Neural crest cell (in vitro differentiated cells): ENCODE measurements at places on chromosomes 16 and 17.

DNA sequence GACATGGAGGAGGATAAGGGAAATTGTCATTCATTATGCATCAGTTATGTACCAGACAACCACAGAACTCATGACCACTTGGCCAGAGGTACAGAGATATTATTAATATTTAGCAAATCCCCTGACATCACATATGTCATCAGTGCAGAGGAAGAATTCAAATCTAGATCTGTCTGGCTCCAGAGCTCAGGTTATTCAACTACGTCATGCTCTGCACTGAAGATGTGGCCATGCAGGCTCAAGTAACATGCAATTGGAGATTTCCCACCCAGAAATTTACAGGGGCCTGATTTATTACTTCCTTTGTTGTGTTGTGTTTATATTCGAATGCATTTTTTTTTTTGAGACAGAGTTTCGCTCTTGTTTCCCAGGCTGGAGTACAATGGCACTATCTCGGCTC lies 224.3 kb downstream of the HS3ST4 start:
- H3K27me3 ChIP-seq = no peaks in the 10 kb centered on the region
- no peaks in the 10 kb centered on the region for H3K36me3 ChIP-seq
- H3K4me3 ChIP-seq = no peak overlapping the region
- no peak overlapping the region for H3K27ac ChIP-seq
- no peaks in the 10 kb centered on the region for H3K4me1 ChIP-seq

GRCh38 chr17:80191865-80192661 lies 22.2 kb downstream of the CARD14 start:
- H3K4me1 ChIP-seq = peaks cover 33% of the 10 kb centered on the region
- DNase-seq = peak; percentile 28
- H3K27ac ChIP-seq = peak overlapping the region; percentile 36
- H3K36me3 ChIP-seq = no peaks in the 10 kb centered on the region
- peak overlapping the region; percentile 62 for H3K4me3 ChIP-seq

- H3K36me3 ChIP-seq = no peaks in the 10 kb centered on the region
- DNase-seq = no peak
- H3K27ac ChIP-seq = peak overlapping the region; percentile 90
These were observed 113.8 kb downstream of the ABCC12 start for GRCh38 chr16:48041981-48042421.

- H3K27ac ChIP-seq = peak overlapping the region; percentile 80
- no peaks in the 10 kb centered on the region for H3K27me3 ChIP-seq
- peaks cover 60% of the 10 kb centered on the region for H3K4me1 ChIP-seq
- peak overlapping the region; percentile 74 for H3K4me3 ChIP-seq
- no peaks in the 10 kb centered on the region for H3K36me3 ChIP-seq
These were observed 4.6 kb downstream of the RAI1 start for GRCh38 chr17:17685775-17686291.

- H3K4me1 ChIP-seq = peaks cover 14% of the 10 kb centered on the region
- H3K4me3 ChIP-seq = no peak overlapping the region
- DNase-seq = no peak
- no peak overlapping the region for H3K27ac ChIP-seq
- H3K36me3 ChIP-seq = no peaks in the 10 kb centered on the region
These were observed 13.1 kb downstream of the MBTPS1 start for GRCh38 chr16:84103678-84104077.

DNA sequence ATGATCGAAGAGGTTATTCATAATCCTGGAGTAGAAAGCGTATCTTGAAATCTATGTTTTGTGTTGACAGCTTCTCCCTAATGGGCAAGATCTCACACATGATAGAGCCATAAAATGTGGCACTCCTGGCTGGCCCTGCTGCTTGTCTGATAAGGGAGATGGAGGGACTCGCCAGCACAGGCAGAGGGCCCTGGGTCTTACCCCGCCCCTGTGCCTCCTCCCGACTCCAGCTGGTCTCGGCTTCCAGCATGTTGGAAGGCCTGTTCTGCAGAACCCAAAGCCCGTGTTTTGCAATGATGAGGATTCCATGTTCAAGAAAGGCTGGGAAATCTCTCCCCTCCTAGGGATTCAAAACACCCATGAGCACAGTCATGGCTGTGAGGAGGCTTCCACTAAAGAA lies 106.7 kb upstream of the SDK2 start:
- DNase-seq = no peak
- no peaks in the 10 kb centered on the region for H3K4me1 ChIP-seq
- H3K36me3 ChIP-seq = no peaks in the 10 kb centered on the region
- peaks cover 2% of the 10 kb centered on the region for H3K27me3 ChIP-seq

DNA sequence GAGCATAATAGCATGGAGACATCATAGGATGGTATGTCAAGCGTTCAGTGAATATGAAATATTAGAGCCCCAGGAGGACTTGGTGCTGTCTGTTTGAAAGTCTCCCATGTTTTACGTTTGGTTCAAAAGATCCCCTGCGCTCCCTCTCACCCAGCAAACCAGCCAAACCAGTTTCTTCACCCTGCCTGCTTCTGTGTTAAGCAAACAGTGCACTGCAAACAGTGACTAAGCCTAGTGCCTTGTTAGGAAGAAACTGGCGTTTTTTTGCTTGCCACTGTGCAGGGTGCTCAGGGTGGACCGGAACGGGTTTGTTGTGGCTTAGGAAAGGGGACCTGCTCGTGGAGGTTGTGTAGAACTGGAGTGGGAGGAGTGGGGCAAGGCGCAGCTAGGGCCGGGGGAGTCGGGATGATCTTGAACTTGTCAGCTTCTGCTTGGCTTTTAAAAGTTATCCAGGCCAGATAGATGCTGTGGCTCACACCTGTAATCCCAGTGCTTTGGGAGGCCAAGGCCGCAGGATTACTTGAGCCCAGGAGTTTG lies 7.7 kb downstream of the CDH1 start:
- H3K36me3 ChIP-seq = no peaks in the 10 kb centered on the region
- no peak overlapping the region for H3K27ac ChIP-seq
- H3K4me3 ChIP-seq = no peak overlapping the region
- H3K4me1 ChIP-seq = peaks cover 10% of the 10 kb centered on the region

- H3K4me3 ChIP-seq = no peak overlapping the region
- no peak overlapping the region for H3K27ac ChIP-seq
- H3K4me1 ChIP-seq = no peaks in the 10 kb centered on the region
- H3K27me3 ChIP-seq = no peaks in the 10 kb centered on the region
These were observed 23.5 kb upstream of the DNAJA2 start for GRCh38 chr16:46996952-46997458.

DNA sequence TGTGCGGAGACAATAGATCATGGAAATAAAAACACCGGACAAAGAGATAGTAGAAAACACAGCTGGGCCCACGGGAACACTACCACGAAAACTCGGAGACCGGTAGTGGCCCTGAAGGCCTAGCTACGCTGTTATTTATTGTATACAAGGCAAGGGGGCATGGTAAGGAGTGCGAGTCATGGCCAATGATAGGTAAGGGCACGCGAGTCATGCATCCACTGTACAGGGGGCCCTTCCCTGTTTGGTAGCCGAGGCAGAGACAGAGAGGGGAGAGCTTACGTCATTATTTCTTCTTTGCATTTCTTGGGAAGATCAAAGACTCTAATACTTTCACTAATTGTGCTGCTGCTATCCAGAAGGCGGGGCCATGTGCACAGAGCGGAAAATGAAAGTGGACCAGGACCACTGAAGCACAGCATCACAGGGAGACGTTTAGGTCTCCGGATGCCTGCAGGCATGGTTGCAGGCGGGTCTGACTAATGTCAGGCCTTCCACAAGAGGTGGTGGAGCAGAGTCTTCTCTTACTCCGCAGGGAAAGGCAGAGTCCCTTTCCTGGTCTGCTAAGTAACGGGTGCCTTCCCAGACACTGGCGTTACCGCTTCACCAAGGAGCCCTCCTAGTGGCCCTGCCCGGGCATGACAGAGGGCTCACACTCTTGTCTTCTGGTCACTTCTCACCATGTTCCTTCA lies 74.4 kb upstream of the ARL4D start:
- H3K27me3 ChIP-seq = no peaks in the 10 kb centered on the region
- DNase-seq = no peak
- H3K4me3 ChIP-seq = no peak overlapping the region

DNA sequence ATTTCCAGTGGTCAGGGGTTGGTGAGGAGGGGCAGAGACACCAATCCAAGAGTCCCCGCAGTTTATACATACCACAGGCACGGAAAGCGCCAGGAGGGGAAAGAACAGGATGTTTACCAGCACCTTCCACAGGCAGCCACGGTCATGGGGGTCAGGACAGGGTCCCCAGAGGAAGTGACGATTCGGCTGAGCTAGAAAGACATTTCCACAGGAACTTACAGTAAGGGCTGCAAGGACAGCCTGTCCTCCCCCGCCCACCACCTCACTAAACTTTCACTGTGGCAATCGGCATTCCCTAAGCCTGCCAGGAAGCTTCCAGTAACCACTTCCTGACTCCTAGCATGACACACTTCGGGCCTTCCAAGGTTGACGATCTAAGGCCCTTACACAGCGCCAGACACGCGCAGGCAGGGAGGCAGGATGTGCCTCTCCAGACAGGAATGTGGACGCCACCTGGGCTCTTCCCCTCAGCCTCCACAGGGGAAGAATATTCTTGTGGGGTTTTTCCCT lies 1.2 kb upstream of the MT2A start:
- DNase-seq = no peak
- H3K36me3 ChIP-seq = no peaks in the 10 kb centered on the region
- peak overlapping the region; percentile 4 for H3K4me3 ChIP-seq
- H3K4me1 ChIP-seq = peaks cover 42% of the 10 kb centered on the region

GRCh38 chr17:73286863-73287296 lies 24.9 kb downstream of the CDC42EP4 start:
- no peak for DNase-seq
- H3K36me3 ChIP-seq = no peaks in the 10 kb centered on the region
- H3K4me1 ChIP-seq = peaks cover 39% of the 10 kb centered on the region
- H3K27me3 ChIP-seq = peaks cover 57% of the 10 kb centered on the region
- H3K27ac ChIP-seq = no peak overlapping the region

DNA sequence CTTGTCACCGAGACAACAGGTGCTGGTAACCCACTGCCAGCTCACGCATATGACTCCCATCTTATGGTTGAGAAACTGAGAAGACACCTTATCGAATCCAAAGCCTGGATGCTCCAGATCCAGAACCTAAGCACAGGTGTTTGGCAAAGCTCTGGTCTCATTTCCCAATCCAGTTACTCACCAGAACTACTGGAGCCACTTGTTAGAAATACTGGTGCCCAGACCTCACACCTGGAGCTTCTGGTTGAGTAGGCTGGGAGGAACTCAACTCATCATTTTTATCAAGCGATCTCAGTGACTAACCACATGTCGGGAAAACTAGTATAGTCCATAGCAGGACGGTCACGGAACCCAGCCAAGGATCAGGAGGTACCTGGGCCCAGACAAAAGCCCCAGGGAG lies 86.7 kb upstream of the RCVRN start:
- DNase-seq = no peak
- peaks cover 3% of the 10 kb centered on the region for H3K36me3 ChIP-seq
- H3K27ac ChIP-seq = no peak overlapping the region
- H3K4me3 ChIP-seq = no peak overlapping the region
- peaks cover 7% of the 10 kb centered on the region for H3K4me1 ChIP-seq

DNA sequence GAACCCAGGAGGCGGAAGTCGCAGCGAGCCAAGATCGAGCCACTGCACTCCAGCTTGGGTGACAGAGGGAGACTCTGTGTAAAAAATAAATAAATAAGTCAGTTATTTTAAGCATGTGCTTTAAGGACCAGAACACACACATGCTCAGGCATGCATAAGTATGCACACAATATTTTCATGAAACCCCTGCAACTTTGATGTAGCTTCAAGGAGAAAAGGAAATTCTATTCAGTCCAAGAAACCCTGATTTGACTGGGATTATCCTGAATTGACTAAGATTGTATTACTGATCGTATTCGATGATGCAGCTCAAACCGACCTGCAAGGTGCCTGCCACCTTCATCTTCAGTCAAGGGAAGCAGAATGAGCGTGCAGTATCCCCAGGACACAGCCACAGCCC lies 841 bp downstream of the TEKT5 start:
- H3K27me3 ChIP-seq = no peaks in the 10 kb centered on the region
- H3K4me3 ChIP-seq = no peak overlapping the region
- peaks cover 13% of the 10 kb centered on the region for H3K4me1 ChIP-seq
- no peak overlapping the region for H3K27ac ChIP-seq
- no peaks in the 10 kb centered on the region for H3K36me3 ChIP-seq

GRCh38 chr17:80045703-80046102 lies 9.3 kb downstream of the CCDC40 start:
- peaks cover 26% of the 10 kb centered on the region for H3K36me3 ChIP-seq
- H3K4me1 ChIP-seq = no peaks in the 10 kb centered on the region

- H3K27me3 ChIP-seq = no peaks in the 10 kb centered on the region
- H3K4me1 ChIP-seq = peaks cover 23% of the 10 kb centered on the region
- no peaks in the 10 kb centered on the region for H3K36me3 ChIP-seq
- no peak for DNase-seq
- H3K4me3 ChIP-seq = no peak overlapping the region
- H3K27ac ChIP-seq = no peak overlapping the region
These were observed 9.3 kb downstream of the SLC47A2 start for GRCh38 chr17:19706791-19707727.

DNA sequence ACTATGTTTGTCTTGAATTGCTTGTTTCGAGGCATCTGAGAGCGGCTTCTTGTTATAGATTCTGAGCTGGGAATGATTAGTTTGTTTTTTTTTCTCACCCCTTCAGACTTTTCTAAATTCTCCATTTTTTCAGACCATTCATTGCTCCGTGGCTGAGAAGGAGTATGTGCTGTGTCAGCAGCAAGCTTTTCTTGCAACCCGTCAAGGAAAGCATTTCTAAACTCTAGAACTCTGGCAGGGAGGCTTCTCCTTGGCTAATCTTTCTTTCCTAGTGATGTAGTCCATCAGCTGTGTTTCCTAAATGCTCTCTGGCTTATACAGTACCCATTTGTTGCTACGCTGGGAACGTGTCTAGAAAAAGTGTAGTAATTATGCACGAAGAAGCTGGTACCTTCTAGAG lies 133.5 kb downstream of the FTO start:
- H3K36me3 ChIP-seq = peaks cover 22% of the 10 kb centered on the region
- H3K27me3 ChIP-seq = no peaks in the 10 kb centered on the region
- H3K4me1 ChIP-seq = peaks cover 9% of the 10 kb centered on the region
- no peak overlapping the region for H3K27ac ChIP-seq
- DNase-seq = no peak
